ENCODE measurements at places on chromosomes 3 and 15. TPM values are rescaled to one million over a fixed set of nuclear protein-coding genes. Genes with fewer than 3 reads are reported as not detected.

SMCO1 gene
- total RNA-seq: not detected

MB21D2 gene
- total RNA-seq: 25.1 TPM

CHL1 gene
- total RNA-seq: 14.3 TPM

CPLX3 gene
- not detected for total RNA-seq

DBR1 gene
- total RNA-seq: 31.9 TPM

DNA sequence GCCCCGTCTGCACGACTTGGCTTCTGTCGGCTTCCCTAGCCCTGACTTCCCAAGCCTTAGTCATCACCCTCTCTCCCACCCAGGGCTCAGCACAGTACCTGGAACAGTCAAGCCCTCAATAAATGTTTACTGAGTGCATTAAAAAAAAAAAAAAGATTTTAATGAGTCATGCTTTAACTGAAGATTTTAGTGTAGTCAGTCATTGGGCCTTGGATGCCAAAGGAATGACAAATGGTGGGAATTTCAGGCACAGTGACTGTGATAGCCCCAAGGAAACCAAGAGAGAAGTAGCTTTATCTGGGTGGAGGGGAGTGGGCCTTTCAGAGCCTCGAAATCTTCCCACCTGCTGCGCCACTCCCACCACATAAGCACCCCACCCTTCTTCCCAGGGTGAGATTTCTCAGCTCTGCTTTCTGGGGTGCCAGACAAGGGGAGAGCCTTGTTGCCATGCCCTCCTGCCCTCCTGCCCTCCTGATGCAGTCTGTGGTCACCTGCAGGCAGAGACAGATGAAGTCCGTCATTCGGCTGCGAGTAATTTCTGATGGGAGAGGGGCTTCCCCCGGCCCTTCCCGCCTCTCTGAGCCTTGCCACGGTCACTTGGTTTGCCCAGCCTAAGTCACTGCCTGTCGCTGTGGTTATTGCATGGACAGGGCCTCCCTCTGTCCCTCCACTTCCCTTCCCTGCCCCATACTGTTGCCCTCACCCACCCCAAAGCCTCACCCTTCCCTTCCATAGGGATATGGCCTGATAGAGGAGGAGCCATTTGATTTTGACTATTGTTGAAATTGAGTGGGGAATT is 41.8 kb downstream of the SMAD3 start:
- peak; percentile 99 for DNase-seq

DNA sequence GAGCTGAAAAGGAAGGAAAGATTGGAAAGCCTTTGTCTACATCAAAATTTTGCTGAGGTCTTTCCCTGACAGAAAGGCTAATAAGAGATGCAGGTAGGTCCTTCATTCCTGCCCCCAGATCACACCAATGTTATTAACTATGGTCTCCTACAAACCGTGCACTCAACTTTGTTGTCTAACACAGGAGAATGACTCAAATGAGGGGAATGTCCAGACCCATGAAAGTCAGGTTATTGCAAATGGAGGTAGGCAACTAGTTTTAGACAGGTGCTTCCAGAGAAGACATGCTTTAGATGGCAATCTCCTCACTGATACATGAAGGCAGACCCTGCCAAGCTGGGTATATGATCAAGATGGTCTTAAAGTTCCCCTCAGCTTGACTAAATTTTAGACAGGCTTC is 51.0 kb downstream of the NFKBIZ start:
- DNase-seq: no peak

- DNase-seq: no peak
Observed at GRCh38 chr3:109155828-109156227, 19.3 kb downstream of the C3orf85 start.

DNA sequence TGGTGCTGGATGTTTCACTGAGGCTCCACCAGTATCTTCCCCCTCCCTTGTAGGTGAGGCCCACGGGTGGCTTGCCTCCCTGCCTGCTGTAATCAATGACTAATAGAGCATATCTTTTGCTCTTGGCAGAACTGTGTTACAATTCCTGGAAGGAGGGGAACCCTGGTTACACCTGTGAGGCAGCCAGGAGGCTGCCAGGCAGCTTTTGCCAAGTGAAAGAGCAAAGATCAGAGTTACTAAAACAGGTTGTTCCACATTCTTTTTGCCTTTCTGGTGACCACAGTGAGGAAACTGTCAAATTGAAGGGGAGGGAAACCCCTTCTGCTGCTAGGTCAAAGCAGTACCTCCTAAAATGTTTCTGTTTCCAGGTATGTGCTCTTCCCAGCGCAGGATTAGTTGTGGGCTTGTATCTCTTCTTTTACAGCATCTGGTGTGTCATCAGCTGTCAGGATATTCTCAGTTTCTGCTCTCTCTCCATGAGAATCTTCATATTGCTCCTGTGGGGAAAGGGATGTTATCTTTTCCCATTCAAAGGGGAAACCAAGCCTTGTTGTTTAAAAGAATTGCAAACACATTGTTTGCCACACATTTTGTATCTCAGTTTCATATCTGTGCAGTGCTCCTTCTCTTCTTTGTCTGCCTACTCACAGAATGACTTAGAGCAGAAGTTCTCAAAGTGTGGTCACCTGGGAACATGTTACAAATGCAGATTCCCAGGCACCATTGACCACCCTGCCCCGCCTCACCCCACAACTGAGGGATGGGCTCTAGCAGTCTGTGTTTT is 137.4 kb upstream of the UMPS start:
- no peak for DNase-seq

- DNase-seq: no peak
Observed at GRCh38 chr3:56054844-56055243, 413.4 kb downstream of the ERC2 start.

GRCh38 chr3:22326305-22326704 is 575.3 kb upstream of the ZNF385D start:
- DNase-seq: no peak

- no peak for DNase-seq
Observed at GRCh38 chr3:69842789-69843188, 103.5 kb downstream of the MITF start.

Data from H4 (cell line).